Heart left ventricle (tissue), 16 donors: ENCODE measurements at places on chromosomes 5 and 9. TPM values are rescaled to one million over a fixed set of nuclear protein-coding genes. Genes with fewer than 3 reads are reported as not detected.
A peak's percentile ranks its signal among the peaks of the same experiment; 100 is the strongest.

The ACER2 gene
- 4.1 TPM for total RNA-seq

The GBGT1 gene
- 6.7 TPM for total RNA-seq

The PFDN1 gene
- total RNA-seq, result 57.0 TPM

- no peaks in the 10 kb centered on the region for H3K36me3 ChIP-seq
- H3K4me3 ChIP-seq, result no peak overlapping the region
- no peaks in the 10 kb centered on the region for H3K4me1 ChIP-seq
These were observed 613.0 kb downstream of the ZNF608 start for GRCh38 chr5:124133406-124133805.

GRCh38 chr9:135590486-135591079 is 29.0 kb downstream of the PAEP start:
- no peaks in the 10 kb centered on the region for H3K4me1 ChIP-seq
- DNase-seq, result no peak
- H3K4me3 ChIP-seq, result no peak overlapping the region
- H3K36me3 ChIP-seq, result no peaks in the 10 kb centered on the region
- H3K27me3 ChIP-seq, result peaks cover 5% of the 10 kb centered on the region

GRCh38 chr5:54946306-54946819 is 39.0 kb downstream of the ESM1 start:
- no peak overlapping the region for H3K27ac ChIP-seq
- H3K27me3 ChIP-seq, result peaks cover 3% of the 10 kb centered on the region
- no peak overlapping the region for H3K4me3 ChIP-seq
- DNase-seq, result no peak

DNA sequence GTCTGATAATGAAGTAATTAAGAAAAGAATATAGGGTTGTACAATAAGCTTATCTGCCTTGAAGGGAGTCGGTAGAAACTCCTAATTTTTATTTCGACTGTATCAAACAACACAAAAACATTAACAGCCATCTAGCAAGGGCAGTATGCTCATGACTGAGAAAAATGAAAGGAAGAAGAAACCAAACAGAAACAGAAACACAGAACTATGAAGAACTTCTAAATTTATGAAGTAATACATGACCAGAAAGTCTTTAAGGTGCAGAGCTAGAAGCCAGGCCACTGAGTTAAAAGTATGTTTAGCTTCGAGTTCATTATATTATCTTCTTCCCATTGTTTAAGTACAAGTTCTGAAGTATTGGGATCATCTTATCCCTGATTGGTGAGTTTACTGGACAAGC is 367.3 kb upstream of the C9orf72 start:
- no peak overlapping the region for H3K27ac ChIP-seq
- no peaks in the 10 kb centered on the region for H3K36me3 ChIP-seq
- H3K27me3 ChIP-seq, result no peaks in the 10 kb centered on the region
- no peaks in the 10 kb centered on the region for H3K4me1 ChIP-seq

- H3K4me1 ChIP-seq, result peaks cover 40% of the 10 kb centered on the region
- H3K27me3 ChIP-seq, result no peaks in the 10 kb centered on the region
- no peaks in the 10 kb centered on the region for H3K36me3 ChIP-seq
- peak overlapping the region; percentile 99 for H3K27ac ChIP-seq
These were observed 727 bp downstream of the SMAD5 start for GRCh38 chr5:136133222-136133921.

- peak; percentile 56 for DNase-seq
- no peaks in the 10 kb centered on the region for H3K36me3 ChIP-seq
- H3K27ac ChIP-seq, result peak overlapping the region; percentile 27
- H3K27me3 ChIP-seq, result no peaks in the 10 kb centered on the region
These were observed 42.1 kb downstream of the CXXC5 start for GRCh38 chr5:139690064-139690802.

DNA sequence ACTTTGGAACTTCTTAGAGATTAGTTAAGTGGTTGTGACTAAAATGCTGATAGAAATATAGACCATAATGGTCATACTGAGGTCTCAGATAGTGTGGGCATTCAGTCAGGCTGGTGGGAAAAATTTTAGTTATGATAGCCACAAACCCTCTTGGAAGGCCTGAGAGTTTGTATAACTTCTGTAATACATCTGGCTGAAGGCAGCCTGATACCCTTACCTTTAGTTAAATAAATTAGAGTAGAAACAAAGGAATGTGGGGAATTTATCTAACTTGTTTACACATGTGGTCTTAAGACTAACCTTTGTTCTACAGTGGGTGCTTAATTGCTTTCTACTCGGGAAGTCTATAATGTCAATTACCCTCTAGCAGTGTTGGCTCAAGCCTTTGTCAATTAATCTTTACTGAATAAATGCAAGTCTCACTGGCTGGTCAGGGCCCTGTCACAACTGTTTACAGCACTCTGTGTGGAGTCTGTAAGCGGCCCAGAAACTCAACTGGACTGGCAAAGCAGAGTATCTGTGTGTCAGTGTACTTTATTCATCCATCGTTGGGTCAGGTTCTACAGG is 184.0 kb downstream of the FBXO4 start:
- H3K4me3 ChIP-seq, result no peak overlapping the region
- DNase-seq, result no peak
- no peaks in the 10 kb centered on the region for H3K4me1 ChIP-seq
- no peaks in the 10 kb centered on the region for H3K36me3 ChIP-seq
- no peaks in the 10 kb centered on the region for H3K27me3 ChIP-seq

DNA sequence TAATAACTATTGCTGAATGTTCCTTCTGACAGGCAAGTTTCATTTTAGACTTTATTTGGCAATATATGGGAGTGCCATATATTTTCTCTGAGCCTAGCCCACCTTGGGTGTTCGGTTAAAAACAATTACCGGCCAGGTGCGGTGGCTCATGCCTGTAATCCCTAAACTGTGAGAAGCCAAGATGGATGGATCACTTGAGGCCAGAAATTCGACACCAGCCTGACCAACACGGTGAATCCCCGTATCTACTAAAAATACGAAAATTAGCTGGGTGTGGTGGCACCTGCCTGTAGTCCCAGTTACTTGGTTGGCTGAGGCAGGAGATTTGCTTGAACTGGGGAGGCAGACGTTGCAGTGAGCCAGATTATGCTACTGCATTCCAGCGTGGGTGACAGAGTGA is 47.9 kb downstream of the TNFSF15 start:
- H3K36me3 ChIP-seq, result no peaks in the 10 kb centered on the region
- DNase-seq, result no peak
- H3K4me3 ChIP-seq, result no peak overlapping the region
- H3K4me1 ChIP-seq, result no peaks in the 10 kb centered on the region
- H3K27me3 ChIP-seq, result peaks cover 5% of the 10 kb centered on the region
- H3K27ac ChIP-seq, result no peak overlapping the region

GRCh38 chr9:99400184-99400731 is 178.2 kb downstream of the SEC61B start:
- H3K4me1 ChIP-seq, result no peaks in the 10 kb centered on the region
- H3K4me3 ChIP-seq, result no peak overlapping the region
- DNase-seq, result peak; percentile 49
- H3K36me3 ChIP-seq, result no peaks in the 10 kb centered on the region
- no peaks in the 10 kb centered on the region for H3K27me3 ChIP-seq
